Neural progenitor cell (in vitro differentiated cells): ENCODE measurements at places on chromosomes 7 and 10.

GRCh38 chr10:28279878-28280277 lies 23.0 kb downstream of the MPP7 start:
- DNase-seq = no peak

- no peak for DNase-seq
Measured at GRCh38 chr10:114715171-114715670, 57.1 kb upstream of the ABLIM1 start.

DNA sequence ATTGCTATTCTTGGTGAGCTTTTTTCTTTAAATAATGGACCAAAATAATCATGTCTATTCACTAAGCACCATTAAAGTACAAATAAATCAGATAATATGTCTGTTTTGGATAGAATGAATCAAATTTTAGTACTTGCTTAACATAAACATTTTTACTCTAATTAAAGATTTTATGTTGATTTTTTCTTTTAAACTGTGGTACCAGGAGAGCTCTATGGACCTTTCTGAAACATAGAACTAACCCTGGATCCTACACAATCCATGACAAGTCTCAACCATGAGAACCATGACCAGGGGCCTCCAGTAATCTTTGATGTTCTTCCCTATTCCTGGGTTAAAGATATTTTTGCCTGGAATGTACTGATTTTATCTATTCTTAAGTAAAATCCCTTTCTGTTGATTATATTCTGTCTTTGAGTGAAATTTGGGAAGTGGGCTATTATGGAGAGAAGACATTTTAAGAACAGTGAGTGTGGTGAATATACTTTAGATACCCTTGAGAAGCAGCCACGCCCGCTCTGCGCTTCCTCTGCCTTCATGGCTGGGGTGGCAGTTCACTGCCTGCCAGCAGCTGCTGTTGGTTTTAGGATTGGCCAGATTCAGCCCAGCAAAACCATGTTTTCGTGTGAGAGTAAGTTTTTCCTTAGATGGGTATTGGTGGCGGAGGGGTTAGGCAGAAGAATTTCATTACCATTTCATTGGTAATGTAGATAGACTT lies 42.2 kb upstream of the BHLHA15 start:
- no peak for DNase-seq

DNA sequence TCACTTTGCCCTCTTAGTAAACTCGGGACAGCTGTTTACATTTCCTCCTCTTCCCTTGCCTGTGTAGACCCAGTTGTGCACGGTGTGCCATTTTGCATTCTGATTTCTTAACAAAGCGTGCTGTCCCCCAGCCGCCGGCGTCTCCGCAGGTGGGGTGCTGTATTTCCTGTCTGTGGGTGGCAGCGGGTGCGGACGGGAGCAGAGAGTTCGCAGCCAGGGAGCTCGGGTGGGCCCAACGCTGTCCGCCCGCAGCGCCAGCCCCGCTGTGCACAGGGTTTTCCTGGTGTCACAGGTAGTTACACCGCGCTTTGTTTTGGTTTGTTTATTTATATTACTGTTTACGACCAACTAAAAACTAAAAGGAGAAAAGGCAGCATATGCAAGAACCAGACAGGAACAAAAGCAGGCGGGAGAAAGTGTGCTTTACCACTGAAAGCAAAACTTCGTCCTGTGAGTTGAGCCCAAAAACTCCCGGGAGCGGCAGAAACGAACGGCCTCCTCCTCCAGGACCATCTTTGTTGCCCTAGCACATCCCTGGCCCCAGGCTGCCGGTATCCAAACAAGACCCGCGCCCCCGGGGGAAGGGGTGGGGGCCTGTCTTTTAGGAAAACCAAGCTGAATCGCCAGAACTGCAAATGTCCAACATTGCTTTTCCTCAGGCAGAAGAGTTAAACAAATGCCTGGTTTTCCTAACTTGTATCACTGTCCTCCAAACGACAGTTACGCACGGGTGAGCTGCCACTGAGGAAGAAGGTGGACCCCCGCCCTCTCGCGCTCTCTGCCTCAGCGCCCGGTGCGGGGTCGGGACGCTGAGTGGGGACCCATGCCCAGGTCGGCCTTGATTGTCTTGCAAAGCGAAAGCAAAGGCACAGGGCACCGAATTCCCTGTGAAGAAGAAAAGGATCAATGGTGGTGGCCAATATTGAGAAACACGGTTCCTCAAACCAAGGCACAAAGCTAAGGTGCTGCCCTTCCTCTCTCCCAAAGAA lies 45.9 kb upstream of the DRGX start:
- DNase-seq = no peak

- DNase-seq = peak; percentile 82
Measured at GRCh38 chr7:141702047-141702567, at the start of gene DENND11. DENND11 (minus strand) TSS chr7:141702166; CDS start chr7:141702153, 13 bp downstream.

DNA sequence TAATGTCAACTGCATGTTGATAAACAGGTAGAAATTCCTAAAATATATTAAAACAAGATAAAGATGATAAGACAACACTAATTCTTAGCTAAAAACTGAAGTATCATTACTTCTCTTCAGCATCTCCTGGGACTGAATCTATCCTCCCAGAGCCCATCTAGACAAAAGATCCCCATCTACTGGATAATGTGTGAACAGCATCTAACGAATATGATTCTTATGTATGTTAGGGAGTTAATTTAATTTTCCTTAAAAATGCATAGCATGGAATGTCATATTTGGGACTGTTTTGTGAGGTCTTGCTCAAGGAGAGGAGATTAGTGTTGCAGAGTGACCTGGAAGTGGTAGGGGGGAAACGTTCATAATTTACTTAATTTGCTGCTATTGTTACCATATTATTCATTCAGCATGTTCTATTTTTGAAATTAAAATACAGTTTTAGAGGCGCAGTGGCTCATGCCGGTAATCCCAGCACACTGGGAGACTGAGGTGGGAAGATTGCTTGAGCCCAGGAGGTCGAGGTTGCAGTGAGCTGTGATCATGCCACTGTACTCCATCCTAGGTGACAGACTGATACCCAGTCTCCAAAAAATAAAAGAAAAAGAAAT lies 305.1 kb upstream of the CSTF2T start:
- DNase-seq = peak; percentile 63

- DNase-seq = no peak
Measured at GRCh38 chr7:132486274-132486610, 90.0 kb downstream of the PLXNA4 start.
